ENCODE measurements at places on chromosomes 5 and 9.

GRCh38 chr5:175753536-175754402, 95.9 kb downstream of the HRH2 start:
- DNase-seq: no peak

- DNase-seq: no peak
Observed at GRCh38 chr5:172059661-172060100, 53.2 kb upstream of the FBXW11 start.

GRCh38 chr5:1669276-1670155, 130.1 kb downstream of the MRPL36 start:
- DNase-seq: no peak

- no peak for DNase-seq
Observed at GRCh38 chr9:6051511-6051950, 36.1 kb upstream of the RANBP6 start.

GRCh38 chr5:158414780-158415179, 555.8 kb upstream of the CLINT1 start:
- no peak for DNase-seq

DNA sequence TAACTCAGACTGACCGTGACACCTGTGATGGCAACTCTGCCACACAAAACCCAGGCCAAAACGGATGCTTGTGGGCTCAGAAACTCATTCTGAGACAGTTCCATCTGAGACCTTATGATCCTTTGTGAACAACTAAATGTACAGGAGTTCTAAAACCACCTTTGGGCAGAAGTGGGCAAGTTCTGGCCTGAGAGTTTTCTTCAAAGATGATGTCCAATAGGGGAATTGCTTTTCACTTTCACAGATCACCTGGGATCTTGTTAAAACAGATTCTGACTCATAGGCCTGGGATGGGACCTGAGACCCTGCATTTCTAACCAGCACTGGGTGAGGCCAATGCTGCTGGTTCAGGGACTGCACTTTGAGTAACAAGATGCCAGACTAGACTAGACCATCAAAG, 67.8 kb upstream of the SLC25A51 start:
- DNase-seq: no peak

GRCh38 chr5:62473209-62473608, 60.6 kb downstream of the IPO11 start:
- DNase-seq: no peak

- no peak for DNase-seq
Observed at GRCh38 chr9:107020040-107020530, 157.1 kb downstream of the ZNF462 start.

DNA sequence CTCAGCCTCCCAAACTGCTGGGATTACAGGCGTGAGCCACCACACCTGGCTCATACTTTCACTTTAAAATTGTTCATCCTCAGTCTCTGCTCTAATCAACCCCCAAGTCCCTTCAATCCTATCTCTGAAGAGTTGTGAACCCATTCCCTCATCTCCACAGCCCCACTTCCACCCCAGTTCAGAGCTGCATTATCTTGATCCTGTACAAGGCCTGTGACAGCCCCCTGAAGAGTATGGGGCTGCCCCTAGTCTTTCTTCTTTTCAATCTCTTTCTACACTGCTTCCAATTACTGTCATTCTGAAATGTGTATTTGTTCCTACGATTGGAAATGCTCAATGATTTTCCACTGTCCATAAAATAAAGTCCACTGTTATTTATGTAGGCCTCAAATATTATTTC, 588.3 kb downstream of the RAB3C start:
- DNase-seq: no peak

GRCh38 chr5:81852291-81853029, 101.6 kb upstream of the SSBP2 start:
- DNase-seq: no peak

- no peak for DNase-seq
Observed at GRCh38 chr9:68739621-68740174, 34.7 kb downstream of the PIP5K1B start.

GRCh38 chr5:100519075-100519474, 16.1 kb upstream of the FAM174A start:
- no peak for DNase-seq

GRCh38 chr5:150596313-150596712, 44.1 kb upstream of the SYNPO start:
- no peak for DNase-seq

Measured in T follicular helper cell (primary cell).